ENCODE measurements at places on chromosomes 13 and 19. TPM values are rescaled to one million over a fixed set of nuclear protein-coding genes. Genes with fewer than 3 reads are reported as not detected.

Gene FAM83E
- 0.33 TPM for total RNA-seq

Gene FLT1
- total RNA-seq: 34.2 TPM

Gene LSM4
- total RNA-seq: 116 TPM

Gene TMC4
- total RNA-seq: 0.26 TPM

Gene RAVER1
- 28.0 TPM for total RNA-seq

Gene KIR3DL2
- not detected for total RNA-seq

Gene ZNF440
- 5.5 TPM for total RNA-seq

Gene ATXN8OS
- total RNA-seq: not detected

- no peak for DNase-seq
These were observed 70.2 kb downstream of the SOX1 start for GRCh38 chr13:112137144-112137543.

DNA sequence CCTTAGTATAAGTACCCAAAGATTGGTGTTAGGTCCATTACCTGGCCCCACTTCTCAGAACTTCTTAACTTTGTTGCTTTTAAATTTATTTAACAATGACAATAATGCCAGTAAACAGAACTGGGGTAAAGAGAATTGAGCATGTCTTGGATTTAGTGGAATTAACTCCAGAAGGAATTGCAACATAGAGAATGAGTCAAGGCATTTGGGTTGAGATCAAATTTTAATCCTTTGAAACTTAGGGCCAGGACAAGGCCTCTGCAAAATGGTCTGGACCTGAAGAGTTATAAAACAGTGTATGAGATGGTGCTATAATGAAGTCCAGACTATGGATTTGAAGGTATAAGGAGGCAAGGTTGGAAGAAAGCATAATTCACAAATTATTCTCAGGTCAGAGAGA is 1030.4 kb downstream of the SLITRK5 start:
- DNase-seq: no peak

DNA sequence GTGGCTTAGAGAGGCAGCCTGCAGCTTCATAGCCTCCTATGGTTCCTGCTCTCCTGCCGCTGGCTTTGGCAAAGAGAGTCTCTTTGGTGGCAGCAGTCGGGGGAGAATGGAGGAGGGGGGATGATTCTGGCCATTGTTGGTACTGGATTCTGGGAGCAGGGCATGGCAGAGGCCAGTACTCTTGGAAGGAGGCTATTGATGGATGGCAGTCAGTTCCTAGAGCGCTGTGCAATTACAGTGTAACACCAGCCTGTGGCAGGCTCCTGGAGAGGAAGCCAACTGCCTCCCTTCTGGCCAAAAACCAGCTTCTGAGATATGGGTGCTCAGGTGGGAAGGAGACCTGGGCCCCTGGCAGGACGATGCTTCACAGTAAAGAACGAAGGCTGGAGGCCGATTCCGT is 47.9 kb upstream of the TMTC4 start:
- DNase-seq: no peak

DNA sequence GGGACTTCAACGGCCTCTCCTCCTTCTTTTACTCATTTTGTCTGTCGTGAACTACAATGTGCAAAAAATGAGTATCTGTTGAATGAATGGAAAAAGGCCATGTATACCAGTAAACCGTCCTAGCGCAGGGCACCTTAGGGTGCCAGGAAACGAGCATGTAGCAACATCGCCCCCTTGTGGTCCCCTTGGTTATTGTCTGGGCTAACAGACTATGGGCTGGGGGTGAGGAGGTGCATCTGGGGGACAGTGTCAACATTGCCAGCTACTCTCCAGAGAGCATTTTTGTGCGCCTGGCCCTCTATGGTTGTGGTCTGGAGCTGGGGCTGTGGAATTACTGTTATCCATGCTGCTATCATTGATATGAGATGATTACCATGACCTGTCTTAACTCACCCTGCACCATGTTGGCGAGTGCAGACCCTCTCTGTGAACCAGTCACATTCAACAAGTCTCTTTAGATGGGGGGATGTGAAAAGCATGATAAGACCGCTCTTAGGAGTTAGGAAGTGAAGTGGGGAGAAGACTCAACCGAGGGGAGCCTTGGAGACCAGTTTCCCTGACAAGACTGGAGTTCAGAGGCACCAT is 22.8 kb upstream of the SIGLEC11 start:
- no peak for DNase-seq

- DNase-seq: no peak
These were observed at the start of gene WDR88 for GRCh38 chr19:33132021-33132420. Gene WDR88 (plus strand): TSS chr19:33132114. CDS start chr19:33132170, 56 bp downstream.

GRCh38 chr13:93882086-93882651 is 597.3 kb downstream of the DCT start:
- no peak for DNase-seq

DNA sequence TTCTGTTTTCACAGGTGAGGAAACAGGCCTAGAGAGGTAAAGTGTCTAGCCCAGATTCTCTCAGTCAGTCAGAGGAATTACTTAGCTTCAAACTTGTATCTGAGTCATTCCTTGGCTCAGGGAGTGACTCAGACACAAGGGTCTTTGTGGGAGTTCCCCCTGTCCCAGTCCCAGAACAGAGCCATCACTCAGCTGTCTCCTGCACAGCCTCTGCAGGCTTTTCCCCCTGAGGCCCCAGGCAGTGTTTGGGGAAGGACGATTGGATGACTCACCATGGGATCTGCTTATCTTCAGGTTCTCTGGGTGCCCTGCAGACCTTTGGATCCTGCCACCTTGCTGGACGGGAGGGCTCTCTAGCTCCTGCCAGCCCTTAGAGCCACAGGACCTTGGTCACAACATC is 13.2 kb downstream of the ZNF793 start:
- no peak for DNase-seq

- DNase-seq: no peak
These were observed 7.5 kb upstream of the PLA2G4C start for GRCh38 chr19:48118131-48118517.

DNA sequence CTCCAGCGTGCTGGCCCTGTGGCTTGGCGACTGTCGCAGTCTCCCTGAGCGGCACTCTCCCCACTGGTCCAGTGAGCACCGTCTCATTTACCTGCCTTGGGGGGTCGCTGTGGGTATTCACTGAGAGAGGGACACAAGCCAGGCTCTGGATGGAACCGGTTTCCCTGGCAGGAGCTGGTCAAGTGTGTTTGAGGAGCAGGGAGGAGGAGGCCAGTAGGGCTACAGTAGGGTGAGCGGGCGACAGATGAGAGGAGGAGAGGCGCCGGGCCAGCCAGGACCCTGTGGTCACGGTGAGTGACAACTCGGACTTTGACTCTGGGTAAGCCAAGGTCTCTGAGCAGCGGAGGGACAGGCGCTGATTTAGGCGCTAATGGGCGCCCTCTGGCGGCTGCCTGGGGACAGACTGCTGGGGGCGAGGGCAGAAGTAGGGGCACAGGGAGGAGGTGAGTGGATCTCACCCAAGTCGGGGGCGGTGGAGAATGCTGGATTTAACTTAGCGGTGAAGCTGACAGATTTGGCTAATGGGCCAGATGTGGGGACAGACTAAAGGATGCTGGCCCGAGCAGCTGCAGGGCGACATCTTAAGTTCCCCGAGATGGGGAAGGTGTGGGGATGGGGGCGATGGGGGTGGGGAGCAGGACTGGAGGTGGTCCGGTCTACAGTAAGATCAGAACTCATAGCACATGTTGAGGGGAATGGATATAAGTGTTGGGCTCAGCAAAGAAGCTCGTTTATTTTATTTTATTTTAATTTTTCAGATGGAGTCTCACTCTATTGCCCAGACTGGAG is 4.7 kb upstream of the PRMT1 start:
- DNase-seq: no peak

- DNase-seq: no peak
These were observed 9.9 kb downstream of the RFX2 start for GRCh38 chr19:6100284-6100915.

DNA sequence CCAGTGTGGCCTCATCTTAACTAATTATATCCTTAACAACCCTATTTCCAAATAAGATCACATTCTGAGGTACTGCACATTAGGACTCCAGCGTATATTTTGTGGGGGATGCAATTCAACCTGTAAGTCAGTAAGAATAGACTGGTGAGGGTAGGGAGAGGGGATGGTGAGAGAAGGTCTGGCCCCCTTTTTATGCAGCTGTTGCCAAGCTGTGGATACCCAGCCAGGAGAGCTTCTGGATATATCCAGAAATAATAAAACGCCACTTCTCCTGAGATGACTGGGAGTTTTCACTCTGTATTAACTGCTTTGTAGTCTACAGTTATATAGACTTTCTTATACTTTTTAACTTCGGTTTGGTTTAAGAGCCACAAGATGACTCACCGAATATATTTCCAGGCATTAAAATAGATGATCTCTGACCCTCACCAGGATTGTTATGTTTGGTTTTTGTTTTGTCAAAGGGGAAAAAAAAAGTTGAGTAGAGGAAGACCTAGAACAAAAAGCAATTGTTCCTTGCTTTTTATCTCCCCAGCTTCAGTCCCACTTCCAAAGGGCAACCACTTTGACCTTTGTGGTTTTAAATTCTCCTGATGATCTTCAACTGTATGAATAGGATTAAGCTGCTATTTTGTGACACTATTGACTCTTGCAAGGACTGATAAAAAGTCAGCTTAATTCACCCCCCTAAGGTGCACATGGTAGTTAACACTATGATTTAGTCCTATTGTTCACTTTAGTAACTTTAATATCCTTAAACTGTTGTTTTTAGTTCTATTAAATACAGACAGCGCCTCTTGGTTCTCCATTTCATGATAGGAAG is 3.1 kb upstream of the NEK3 start:
- no peak for DNase-seq

DNA sequence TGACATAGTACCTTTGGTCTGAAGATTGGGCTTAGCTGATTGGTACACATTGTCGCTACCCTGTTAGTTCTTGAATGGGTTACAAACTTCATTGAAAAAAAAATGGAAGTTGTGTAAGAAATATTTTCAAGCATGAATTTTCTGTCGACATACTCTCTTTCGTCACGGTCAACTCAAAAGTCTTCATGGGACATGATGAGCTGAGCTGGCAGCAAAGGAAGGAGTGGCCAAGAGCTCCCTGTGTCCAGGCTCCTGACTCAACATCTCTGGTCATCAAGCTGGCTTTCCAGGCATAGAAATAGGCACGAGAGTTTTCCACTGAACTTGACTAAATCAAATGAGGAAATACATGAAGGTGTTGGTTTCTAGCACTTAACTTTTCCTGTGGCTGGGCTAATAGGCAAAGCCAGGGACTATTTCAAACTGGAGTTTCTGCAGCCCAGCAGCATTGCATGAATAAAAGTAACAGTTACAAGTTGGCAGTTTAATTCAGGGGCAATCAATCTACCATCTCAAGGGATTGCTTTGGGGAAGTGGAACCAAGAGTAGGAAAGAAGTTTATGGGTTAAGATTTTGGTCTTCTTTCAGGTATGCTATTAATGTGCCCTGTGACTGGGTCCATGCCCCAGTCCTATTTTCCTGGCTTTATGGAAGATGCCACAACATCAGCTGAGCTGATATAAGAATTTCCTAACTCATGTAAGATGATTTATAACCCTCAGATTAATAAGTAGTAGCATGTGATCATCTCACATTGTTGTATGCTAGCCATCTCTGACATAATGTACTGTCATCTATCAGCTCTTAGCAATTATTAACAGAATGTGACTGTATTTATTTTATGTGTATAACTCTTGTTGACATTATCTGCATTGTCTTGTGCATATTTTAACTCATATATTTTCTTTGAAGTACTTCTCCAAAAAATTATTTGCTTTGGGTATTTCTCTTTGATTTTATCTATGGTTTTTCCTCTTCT is 385.8 kb downstream of the DLEU7 start:
- no peak for DNase-seq

- no peak for DNase-seq
These were observed 6.0 kb upstream of the CTU1 start for GRCh38 chr19:51114087-51114729.

GRCh38 chr13:46571189-46571908 is 18.4 kb downstream of the LRCH1 start:
- DNase-seq: no peak

DNA sequence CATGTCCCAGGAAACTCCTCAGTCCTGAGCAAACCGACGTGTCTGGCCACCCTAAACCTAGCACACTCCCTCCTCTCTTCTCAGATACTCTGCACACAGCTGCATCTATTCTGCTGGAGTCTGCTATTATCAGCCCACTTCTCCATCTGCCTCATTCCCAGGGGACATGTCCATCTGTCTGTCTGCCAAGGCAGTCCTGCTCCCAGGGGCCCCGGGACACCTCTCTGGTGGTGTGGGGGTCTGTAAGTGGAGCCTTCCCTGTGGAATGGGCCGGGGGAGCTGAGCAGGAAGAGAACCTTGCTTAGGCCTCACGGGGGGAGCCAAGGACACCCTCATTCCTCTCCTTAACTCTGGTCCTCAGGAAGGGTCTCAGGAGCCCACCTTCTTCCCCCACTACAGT is 72.7 kb downstream of the ERICH6B start:
- DNase-seq: peak; percentile 77

DNA sequence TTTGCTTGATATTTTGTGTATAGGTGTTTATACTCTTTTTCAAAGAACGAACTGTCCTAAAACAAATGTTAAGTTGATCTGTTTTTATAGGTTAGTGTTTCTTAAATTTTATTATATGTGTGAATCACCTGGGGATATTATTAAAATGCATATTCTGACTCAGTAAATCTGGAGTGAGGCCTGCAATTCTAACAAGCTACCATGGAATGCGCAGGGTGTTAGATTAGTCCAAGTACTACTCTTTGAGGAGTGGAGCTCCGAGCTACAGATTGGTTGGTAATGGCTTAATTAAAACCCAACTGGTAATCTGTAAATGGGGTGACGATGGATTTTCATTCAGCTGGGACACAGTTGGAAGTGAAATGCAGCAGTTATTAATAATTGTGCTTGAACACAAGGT is 214.1 kb upstream of the UFM1 start:
- DNase-seq: no peak

DNA sequence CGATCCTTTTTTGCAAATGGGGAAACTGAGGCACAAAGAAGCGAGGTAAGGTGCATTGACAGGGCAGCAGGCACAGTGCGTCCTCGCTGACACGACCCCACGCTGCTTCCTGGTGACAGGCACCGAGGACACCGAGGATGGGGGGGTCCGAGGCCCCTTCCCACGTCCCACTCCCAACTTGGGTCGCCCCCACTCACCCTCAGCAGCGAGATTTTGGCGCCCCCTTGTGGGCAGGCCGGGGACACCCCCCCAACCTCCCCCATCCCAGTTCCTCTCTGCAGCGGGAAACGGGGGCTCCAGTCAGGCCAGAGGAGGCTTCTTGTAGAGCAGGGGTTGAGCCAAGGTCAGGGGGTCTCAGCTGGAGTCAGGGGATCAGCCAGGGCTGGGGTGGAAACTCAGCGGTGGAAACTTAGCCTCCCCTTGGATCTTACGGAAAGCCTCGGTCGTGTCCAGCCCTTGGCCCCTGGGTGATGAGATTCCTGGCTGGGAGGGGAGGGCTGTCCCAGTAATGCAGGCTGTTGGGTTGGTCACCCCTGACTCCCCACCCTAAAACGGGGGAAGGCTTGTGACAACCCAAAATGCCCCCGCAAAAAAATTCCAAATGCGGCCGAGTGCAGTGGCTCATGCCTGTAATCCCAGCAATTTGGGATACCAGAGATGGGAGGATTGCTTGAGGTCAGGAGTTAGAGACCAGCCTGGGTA is 8.2 kb downstream of the SMIM24 start:
- DNase-seq: no peak

GRCh38 chr13:32581177-32581786 is 5.0 kb upstream of the PDS5B start:
- DNase-seq: no peak

All from esophagus muscularis mucosa (tissue), 4 donors.